ENCODE measurements at places on chromosomes 16 and 17.

DNA sequence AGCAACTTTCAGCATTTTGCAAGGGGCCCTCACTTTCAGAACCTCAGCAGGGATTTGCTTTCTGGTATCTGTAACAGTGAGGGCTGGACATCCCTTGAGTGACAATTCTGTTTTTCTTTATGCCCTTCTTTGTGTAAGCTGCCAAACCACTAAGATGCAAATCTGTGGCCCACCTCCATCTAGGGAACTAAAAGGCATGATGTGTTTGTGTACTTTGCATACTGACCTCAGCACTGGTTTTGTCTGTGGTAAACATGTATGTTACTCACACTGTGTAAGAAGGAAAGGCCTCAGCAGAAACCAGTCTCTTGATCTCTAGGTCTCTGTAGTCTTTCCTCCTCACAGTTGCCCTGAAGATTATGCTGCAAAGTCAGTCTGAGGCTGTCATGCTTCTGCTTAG, 396.6 kb upstream of the DYNLRB2 start:
- no peak for DNase-seq

- DNase-seq = no peak
Observed at GRCh38 chr17:75698659-75699058, 22.6 kb upstream of the ITGB4 start.

- no peak for DNase-seq
Observed at GRCh38 chr17:15265131-15265530, at the start of gene PMP22. Gene PMP22, minus strand, starts transcription at chr17:15265326. Its CDS starts 4,599 bp downstream, at chr17:15260727.

GRCh38 chr17:9052921-9053320, 31.6 kb downstream of the NTN1 start:
- DNase-seq = no peak

DNA sequence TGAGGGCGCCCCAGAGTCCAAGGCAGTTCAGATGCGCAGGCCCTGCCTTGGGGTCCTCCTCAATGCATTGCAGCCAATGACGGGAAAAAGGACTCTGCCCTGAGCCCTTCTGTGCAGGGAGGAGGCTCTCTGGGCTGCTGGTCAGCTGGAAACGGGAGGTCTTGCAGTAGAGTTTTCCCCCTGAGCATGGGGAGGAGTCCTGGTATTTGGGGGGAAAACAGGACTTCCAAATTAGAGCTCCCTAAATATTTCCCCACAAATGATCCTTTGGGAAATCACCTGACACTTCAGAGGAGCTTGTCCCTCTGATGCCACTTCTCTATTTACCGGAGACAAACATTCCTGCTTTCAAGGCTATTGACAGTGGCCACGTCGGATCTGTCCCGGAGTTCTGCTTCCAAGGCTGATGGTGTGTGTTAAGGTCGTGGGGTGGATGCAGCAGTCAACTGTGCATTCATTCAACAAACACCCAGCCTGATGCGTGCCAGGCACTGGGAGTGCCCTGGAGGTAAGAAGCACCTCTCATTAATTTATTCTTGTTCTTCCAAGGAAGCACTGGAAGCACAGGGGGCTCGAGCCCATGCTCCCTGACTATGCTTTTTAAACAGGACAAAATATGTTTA, 73.0 kb upstream of the DNAH17 start:
- DNase-seq = no peak

GRCh38 chr16:89478576-89479221, 11.7 kb downstream of the ANKRD11 start:
- DNase-seq = peak; percentile 68

GRCh38 chr16:54955757-54956156, 25.1 kb downstream of the IRX5 start:
- DNase-seq = no peak

- no peak for DNase-seq
Observed at GRCh38 chr17:38627957-38628356, 22.2 kb upstream of the SRCIN1 start.

DNA sequence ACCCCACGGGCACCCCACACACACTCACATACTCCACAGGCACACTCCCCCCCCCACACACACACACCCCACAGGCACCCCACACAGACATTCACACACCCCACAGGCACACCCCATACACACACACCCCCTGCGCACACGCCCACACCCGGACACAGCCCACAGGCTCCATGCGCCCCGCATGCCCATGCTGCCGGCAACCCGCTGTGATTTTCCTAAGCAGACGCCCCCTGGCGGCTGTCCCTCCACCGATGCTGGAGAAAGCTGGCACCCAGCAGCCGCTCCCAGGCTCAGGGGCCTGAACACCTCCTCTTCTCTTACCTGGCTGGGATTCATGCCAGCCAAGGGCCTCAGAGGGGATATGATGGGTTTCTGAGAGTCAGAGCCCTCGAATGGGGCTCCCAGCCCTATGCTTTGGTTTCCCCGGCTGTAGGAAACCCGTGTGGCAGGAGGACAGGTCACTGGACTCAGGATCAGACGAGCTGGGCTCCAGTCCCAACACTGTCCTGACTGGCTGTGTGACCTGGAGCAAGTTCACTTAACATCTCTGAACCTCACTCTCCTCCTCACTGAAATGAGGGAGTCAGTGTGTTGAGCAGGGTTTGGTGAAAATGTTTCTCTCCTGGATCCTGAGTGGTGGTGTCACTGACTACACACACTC, 19.6 kb upstream of the TNFRSF13B start:
- DNase-seq = peak; percentile 64

GRCh38 chr17:35217107-35217506, 22.9 kb upstream of the SLC35G3 start:
- no peak for DNase-seq

DNA sequence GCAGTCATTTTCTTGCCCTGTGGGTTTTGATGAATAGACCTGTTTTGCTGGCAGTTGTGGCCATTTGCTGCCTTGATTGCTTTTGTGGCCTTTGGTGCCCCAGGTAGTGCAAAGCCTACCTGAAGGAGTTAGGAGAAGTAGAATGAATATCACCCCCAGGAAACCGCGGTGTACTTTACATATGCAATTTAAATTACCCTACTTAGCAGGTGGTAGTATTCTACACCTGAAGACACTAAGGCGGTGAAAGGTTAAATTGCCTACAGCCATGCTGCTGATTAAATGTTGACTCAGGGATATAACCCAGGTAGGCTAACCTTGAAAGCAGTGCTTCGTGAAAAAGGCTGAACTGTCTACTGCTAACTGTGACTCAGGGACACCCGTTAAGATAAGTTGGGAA, 27.2 kb upstream of the WWOX start:
- DNase-seq = no peak

- no peak for DNase-seq
Observed at GRCh38 chr16:27954191-27954590, 109.3 kb downstream of the GSG1L start.

- DNase-seq = no peak
Observed at GRCh38 chr16:81896902-81897301, 114.4 kb downstream of the SDR42E1 start.

DNA sequence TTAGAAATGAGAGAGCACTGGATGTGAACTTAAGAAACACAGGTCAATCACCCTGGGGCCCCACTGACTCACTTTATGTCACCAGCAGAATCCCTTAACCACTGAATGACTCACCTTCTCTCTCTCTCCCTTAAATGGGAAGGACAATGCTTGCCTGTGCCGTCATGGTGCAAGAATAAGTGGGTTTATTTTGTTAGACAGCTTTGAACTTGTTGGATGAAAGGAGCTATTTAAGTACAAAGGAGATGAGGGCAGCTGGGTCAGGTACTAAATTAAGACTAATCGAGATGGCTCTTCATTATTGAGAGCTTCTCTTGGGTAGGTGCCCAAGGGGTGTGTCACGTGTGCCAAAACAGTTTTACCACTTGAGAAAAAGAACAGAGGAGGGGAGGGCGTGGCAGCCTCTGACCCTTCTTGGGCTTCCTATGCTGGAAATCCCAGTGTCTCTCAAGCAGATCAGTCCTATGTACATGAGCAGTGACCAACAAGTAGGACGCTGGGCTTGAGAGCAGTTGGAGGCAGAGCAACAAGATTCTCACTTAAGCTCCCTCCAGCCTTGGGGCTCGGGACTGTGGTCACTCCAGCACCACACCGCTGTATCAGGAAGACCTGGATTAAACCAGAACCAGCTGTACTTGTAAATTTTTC, 6.7 kb upstream of the KRT31 start:
- DNase-seq = no peak

- no peak for DNase-seq
Observed at GRCh38 chr17:5789528-5789927, 205.2 kb upstream of the NLRP1 start.

DNA sequence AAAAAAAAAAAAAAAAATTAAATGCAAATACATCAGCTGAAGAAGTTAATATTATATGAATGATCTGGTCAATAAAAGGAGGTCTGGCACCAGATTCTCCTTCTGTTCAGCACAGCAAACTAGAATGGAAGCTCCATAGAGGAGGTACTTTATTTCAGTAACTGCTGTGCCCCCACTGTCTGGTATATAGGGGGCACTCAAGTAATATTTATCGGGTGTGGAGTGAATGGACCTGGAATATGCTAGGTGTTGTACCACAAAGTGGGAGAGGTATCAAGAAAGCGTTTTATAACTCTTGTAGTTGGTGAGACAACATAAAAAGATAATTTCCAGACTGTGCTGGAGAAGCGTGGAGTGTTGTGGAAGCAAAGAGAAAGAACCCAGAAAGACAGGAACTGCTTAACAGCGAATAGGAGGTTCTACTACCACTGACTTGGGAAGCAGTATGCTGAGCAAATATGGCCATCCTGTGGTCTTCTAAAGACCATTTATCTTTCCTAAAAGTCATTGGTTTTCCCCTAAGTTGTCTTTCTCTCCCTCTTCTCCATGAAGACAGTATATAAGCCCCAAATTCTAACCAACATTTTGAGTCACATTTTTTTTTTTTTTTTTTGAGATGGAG, 12.2 kb upstream of the PRKCA start:
- no peak for DNase-seq

GRCh38 chr16:67163999-67164558, 466 bp upstream of the HSF4 start:
- DNase-seq = no peak

- no peak for DNase-seq
Observed at GRCh38 chr17:3295632-3296031, 2.5 kb downstream of the OR3A1 start.

DNA sequence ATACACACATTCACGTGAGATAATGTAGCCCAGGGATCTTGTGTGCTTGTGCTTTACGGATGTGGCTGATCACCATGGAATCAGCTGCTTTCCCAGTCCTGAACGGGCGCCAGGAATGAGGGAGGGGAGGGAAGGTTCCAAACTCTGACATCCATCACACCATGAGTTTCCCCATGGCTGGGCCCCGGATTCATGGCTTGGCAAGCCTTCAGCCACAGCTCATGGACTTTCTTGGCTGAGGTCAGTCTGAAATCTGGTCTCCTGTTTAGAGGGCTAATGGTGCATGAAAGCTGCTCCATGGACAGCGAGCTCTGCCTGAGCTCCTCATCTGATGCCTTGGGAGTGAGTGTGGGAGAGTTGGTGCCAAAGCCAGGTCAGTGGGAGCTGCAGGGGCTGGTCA, 767.6 kb upstream of the EEF2KMT start:
- DNase-seq = no peak

DNA sequence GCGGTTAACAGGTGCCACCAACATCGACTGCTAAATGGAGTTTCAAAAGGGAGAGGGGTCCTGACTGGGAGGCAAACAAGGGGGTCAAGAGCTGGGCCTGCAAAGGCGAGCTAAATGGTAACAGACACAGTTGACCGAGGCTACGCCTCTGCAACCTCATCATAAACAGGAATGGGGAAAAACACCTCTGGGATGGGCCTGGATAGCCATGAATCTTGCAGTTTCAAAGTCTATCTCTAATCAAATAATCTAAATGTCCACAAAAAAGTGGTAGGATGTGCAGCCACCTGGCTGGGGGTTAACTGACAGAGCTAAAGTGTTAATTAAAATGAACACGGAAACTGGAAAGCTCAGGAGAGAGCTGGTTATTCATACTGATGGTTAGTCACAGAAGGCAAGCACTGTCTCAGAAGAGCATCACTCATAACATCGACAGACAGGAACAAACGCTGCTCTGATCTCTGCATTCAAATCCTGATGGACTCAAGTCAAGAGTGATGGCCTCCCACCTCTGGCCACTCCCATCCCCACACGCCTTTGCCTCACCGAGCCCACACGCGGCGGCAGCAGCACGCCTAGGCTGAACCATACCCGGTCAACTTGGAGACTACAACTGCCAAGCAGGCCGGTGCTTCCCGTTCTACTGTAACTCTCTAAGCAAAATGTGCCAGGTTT, 56.3 kb downstream of the CREBBP start:
- DNase-seq = no peak

DNA sequence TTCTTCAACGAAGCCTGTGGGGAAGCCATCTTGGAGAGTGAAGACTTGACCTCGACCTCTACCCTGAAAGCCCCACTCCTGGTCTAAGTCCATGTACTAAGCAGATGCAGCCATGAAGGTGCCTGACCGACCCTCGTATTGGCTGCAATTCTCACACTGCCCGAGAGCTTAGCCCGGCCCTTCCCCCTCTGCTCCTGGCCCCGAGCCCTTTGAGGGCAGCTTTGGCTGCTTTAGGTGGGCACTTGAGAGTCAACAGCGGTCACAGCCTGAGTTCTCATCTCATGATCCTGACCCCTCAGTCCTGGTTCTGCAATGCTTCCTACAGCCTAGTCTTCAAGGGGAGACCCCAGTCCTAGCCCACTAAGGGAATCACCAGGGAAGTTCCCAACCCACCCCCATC, 35.9 kb downstream of the SRL start:
- DNase-seq = no peak

DNA sequence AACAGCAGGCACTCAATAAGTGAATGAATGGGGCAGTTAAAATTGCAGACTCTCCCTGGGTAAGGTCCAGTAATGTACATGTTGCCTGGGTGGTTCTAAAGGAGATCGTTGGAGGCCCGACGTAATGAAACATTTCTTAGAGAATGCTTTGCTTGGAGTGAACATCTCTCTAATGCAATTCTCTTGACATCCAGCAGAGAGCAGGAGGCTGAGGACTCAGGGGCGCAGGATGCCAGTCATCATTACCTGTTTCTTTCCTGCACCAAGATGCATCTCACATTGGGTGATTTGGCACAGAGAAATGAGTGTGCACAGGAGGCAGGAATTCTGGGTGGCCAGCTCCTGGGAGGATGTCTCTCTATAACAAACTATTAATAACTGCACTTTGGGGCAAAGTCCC, 130.3 kb upstream of the RBBP6 start:
- no peak for DNase-seq

All from immature natural killer cell (primary cell).